Keratinocyte (primary cell): ENCODE measurements at places on chromosomes 7 and 10. TPM values are rescaled to one million over a fixed set of nuclear protein-coding genes. Genes with fewer than 3 reads are reported as not detected.

DNA sequence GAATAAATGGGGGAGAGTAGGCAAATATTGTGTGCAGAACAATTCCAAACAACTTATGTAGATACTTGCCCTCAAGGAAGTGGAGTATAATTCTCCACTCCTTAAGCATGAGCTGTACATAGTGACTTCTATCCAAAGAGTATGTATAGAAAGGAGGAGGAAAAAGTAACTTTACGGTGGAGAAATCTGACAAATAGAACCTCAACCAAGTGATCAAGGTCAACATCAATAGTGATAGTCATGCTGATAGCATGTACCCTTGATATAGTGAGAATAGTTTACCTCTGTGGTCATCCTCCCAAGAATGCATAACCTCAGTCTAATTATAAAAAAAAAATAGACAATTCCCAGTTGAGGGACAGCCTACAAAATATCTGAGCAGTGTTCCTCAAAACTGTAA lies 89.1 kb upstream of the NANOS1 start:
- H3K27me3 ChIP-seq: no peaks in the 10 kb centered on the region
- H3K36me3 ChIP-seq: no peaks in the 10 kb centered on the region
- no peak overlapping the region for H3K27ac ChIP-seq
- H3K4me1 ChIP-seq: peaks cover 11% of the 10 kb centered on the region
- H3K4me3 ChIP-seq: no peak overlapping the region

DNA sequence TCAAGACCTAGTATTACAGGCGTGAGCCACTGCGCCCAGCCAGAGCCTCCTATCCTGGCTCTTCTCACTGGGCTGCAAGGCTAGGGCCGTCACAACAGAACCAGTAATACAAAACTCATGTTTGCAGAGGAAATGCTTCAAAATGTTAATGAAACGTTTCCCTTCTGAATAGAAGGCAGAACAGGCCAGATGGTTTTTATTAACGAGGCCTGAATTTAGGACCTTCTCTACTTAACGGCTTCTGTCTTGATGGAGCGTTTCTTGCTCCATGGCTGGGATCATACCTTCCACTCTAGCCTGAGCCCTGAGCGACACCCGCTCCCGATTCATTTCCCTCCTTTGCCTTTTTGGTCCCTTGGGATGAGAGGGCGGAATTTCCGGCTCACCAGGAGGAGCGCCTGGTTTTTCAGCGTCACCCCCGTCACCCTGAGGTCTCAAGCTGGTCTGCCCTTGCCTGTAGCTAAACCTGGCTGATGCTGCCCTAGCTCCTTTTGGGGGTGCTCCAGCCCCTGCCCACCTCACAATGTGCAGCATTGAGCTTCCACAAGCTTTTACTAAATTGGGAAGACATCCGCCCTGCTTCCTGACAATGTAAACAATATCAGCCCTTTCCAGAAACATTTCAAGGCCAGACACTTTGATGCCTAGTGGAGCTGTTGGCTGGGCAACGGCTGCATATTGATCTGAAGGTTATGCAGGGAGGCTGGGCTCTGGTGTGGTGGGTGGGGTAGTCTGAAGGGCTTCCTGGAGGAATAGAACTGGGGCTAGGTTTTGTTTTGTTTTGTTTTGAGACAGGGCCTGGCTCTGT lies 5.2 kb downstream of the CLIP2 start:
- no peak for DNase-seq
- H3K4me3 ChIP-seq: no peak overlapping the region
- H3K36me3 ChIP-seq: no peaks in the 10 kb centered on the region
- no peak overlapping the region for H3K27ac ChIP-seq
- H3K4me1 ChIP-seq: peaks cover 22% of the 10 kb centered on the region

- DNase-seq: no peak
- H3K4me1 ChIP-seq: peaks cover 17% of the 10 kb centered on the region
- H3K36me3 ChIP-seq: no peaks in the 10 kb centered on the region
- no peak overlapping the region for H3K27ac ChIP-seq
- H3K27me3 ChIP-seq: no peaks in the 10 kb centered on the region
These were observed 8.2 kb downstream of the SLC39A12 start for GRCh38 chr10:17959870-17960269.

DNA sequence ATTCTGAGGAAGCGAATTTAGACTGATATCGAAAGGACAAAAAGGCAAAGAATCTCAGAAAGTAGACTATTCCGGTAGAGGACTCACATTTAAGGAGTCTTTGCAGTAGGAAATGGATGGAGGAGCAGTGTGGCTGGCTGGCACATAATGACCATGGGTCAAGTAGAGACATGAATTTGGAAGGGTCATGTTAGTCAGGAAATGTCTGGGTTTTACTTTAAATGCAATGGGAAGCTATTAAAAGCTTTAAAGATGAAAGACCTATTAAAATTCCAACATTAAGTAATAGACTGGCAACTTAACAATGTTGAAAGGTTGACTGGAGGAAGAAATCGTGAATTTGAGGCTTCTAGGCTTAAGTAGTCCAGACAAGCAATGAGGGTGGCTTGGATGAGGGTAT lies 90.0 kb upstream of the SEMA3C start:
- no peaks in the 10 kb centered on the region for H3K36me3 ChIP-seq
- H3K27me3 ChIP-seq: no peaks in the 10 kb centered on the region
- DNase-seq: no peak
- no peak overlapping the region for H3K27ac ChIP-seq
- H3K4me3 ChIP-seq: no peak overlapping the region
- H3K4me1 ChIP-seq: peaks cover 14% of the 10 kb centered on the region

DNA sequence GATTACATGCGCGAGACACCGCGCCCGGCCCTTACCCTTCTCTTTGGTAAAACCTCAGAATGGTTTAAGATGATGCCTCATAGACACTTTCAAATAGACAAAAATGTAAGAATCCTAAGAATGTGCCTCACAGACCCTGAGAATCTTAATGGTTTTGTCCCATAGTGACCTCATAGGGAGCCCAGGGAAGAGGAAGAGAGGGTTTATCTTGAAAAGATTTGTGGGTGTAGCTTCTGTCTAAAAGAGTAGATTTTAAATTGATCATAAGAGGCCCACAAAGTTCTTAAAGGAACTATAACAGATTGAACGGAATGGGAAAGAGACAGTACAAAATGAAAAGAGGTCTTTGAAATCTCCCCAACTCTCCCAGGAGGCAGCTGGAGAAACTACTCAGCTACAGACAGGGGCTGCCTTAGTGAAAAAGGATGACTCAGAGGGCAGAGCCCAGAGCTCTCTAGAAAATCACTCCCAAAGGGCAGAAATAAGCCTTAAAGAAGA lies 220.6 kb downstream of the ADRA2A start:
- no peak overlapping the region for H3K4me3 ChIP-seq
- H3K27me3 ChIP-seq: no peaks in the 10 kb centered on the region
- no peak overlapping the region for H3K27ac ChIP-seq
- H3K36me3 ChIP-seq: no peaks in the 10 kb centered on the region
- H3K4me1 ChIP-seq: no peaks in the 10 kb centered on the region

GRCh38 chr7:9796241-9796640 lies 1177.4 kb upstream of the PHF14 start:
- H3K4me3 ChIP-seq: no peak overlapping the region
- no peaks in the 10 kb centered on the region for H3K4me1 ChIP-seq
- no peak for DNase-seq
- H3K36me3 ChIP-seq: no peaks in the 10 kb centered on the region
- H3K27me3 ChIP-seq: no peaks in the 10 kb centered on the region
- no peak overlapping the region for H3K27ac ChIP-seq

- no peaks in the 10 kb centered on the region for H3K36me3 ChIP-seq
- DNase-seq: no peak
- no peak overlapping the region for H3K4me3 ChIP-seq
- H3K27me3 ChIP-seq: no peaks in the 10 kb centered on the region
- peaks cover 36% of the 10 kb centered on the region for H3K4me1 ChIP-seq
- H3K27ac ChIP-seq: no peak overlapping the region
These were observed 1.8 kb downstream of the SH2D4B start for GRCh38 chr10:80539421-80540031.

DNA sequence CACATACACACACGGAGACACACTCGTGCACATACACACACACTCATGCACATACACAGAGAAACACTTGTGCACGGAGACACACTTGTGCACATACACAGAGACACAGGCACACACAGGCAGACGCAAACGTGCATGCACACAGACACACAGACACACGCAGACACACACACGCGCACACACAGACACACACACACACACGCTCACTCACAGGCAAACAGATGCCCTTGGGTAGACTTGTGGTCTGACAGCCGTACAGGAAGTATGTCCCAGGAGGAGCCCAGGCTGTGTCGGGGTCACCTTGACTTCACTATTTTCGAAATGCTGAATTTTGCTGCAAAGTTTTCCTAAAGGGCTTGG lies 538.0 kb downstream of the DNAJB6 start:
- no peak for DNase-seq
- no peaks in the 10 kb centered on the region for H3K36me3 ChIP-seq
- no peak overlapping the region for H3K27ac ChIP-seq
- no peaks in the 10 kb centered on the region for H3K27me3 ChIP-seq
- H3K4me1 ChIP-seq: no peaks in the 10 kb centered on the region

DNA sequence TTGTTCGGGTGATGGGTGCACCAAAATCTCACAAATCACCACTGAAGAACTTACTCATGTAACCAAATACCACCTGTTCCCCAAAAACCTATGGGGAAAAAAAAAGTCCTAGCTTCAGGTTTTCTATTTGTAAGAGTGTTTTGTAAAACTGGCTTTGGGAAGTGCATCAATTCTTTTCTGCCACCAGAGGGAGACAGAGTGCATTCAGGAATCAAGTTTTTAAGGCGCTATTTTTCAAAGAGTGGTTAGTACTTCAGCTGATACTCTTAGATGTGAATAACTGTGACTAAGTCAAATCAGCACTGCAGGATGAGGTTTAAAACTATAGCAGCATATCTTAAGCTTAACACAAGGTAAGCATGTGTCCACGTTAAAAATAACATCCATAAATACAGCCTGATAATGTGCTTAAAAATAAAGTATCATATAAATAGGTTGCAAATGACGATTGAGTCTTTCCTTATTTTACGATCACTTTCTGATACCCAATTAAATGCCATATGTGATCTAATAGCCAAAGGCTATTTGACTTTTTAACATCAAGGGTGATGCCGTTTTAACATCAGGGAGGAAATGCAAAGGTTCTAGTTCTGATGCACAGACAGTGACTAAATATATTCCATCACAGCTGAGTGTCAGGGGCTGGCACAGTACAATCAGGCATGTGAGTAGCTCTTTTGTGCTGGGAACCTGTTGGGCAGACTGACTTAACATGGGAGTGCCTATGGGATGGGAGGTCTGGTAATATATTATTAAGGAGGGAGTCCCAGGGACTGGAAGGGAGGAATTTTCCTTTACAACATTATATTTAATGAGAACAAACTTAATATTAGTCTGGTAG lies 10.6 kb upstream of the LYZL2 start:
- peaks cover 17% of the 10 kb centered on the region for H3K27me3 ChIP-seq
- no peak overlapping the region for H3K4me3 ChIP-seq
- DNase-seq: peak; percentile 19
- H3K36me3 ChIP-seq: no peaks in the 10 kb centered on the region
- H3K4me1 ChIP-seq: no peaks in the 10 kb centered on the region

DNA sequence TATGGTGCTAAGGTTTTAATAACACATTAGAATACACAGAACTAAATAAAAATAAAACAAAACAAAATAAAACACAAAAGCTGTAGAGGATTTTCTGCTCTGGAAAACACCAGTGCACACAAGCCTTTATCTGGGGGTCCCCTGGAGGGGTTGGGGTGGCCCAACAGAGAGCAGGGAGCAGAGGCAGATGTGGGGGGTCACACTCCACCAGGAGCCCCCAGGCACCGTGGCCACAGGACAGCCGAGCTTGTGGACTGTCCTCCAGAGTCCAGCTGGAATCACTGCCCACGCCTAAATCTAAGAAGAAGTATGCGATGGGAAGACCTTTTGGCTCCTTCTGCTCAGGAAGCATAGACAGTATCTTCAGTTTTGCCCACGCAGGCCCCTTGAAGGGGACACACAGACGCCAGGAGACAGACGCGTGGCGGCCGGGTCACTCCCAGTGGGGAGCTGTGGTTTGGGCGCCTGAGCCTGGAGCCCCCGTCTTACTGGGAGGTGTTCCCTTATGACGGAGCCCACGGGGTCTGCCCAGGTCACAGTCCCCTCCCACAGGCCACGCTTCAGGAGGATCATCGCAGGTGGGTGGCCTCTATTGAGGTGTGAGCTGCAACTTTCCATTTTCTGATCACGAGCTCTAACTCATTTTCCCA lies 595.0 kb downstream of the PTPRN2 start:
- no peaks in the 10 kb centered on the region for H3K4me1 ChIP-seq
- no peaks in the 10 kb centered on the region for H3K36me3 ChIP-seq
- no peaks in the 10 kb centered on the region for H3K27me3 ChIP-seq
- no peak for DNase-seq
- H3K27ac ChIP-seq: no peak overlapping the region

DNA sequence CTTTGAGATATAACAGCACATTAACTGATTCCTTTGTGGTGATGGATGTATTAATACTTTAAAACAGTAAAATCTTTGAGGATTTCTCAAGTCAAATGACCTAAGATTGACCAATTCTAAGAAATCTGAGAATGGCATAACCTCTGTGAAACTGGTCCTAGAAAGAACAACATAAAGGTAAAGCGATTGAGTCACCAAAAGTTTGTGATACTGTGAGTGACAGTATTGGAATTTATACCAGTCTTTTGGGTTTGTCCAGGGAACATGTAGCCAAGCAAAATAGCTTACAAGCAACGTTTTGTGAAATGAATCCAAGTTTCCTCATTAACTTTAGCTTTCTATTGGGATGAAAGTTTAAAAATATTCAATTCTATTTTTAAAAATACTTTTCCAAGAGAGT lies 157.4 kb upstream of the TMEM196 start:
- no peaks in the 10 kb centered on the region for H3K4me1 ChIP-seq
- H3K36me3 ChIP-seq: no peaks in the 10 kb centered on the region
- no peaks in the 10 kb centered on the region for H3K27me3 ChIP-seq
- H3K27ac ChIP-seq: no peak overlapping the region
- DNase-seq: no peak

DNA sequence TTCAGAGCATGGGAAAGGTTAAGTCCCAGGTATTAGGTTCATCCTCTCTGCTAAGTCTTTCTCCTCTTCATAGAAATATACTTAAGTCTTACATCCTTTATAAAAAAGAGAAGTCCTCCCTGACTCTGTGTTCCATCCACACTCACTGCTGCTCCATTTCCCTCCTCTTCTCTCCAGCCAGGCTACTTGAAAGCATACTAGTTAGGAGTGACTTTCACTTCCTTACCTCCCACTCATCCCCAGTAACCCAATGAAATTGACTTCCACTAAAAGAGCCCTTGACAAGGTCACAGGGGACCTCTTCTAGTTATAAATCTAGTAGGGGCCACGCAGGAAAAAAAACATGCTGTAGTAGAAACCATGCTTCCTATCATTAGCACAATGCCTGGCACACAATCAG lies 133.1 kb upstream of the AGK start:
- no peaks in the 10 kb centered on the region for H3K4me1 ChIP-seq
- no peak for DNase-seq
- H3K27me3 ChIP-seq: no peaks in the 10 kb centered on the region
- no peaks in the 10 kb centered on the region for H3K36me3 ChIP-seq
- H3K27ac ChIP-seq: no peak overlapping the region
- no peak overlapping the region for H3K4me3 ChIP-seq

Gene LRIT1
- not detected in 3 replicates for polyA plus RNA-seq

Gene AOAH
- polyA plus RNA-seq: 0.43 to 0.54 TPM (median 0.45 TPM) in 3 replicates

Gene COL13A1
- polyA plus RNA-seq: 0.89 to 3.2 TPM (median 1.5 TPM) in 3 replicates

Gene GPR37
- polyA plus RNA-seq: 0.28 to 0.91 TPM (median 0.58 TPM) in 3 replicates

Gene SCD
- 900 to 1,358 TPM (median 1,275 TPM) in 3 replicates for polyA plus RNA-seq

Gene GPNMB
- 44.5 to 412 TPM (median 142 TPM) in 3 replicates for polyA plus RNA-seq
